ENCODE measurements at places on chromosomes 1 and 21.

GRCh38 chr1:38787041-38787440, 72.5 kb downstream of the RRAGC start:
- no peak overlapping the region for H3K4me3 ChIP-seq
- H3K36me3 ChIP-seq = no peaks in the 10 kb centered on the region
- H3K27me3 ChIP-seq = peaks cover 69% of the 10 kb centered on the region

- H3K27me3 ChIP-seq = no peaks in the 10 kb centered on the region
- no peak overlapping the region for H3K27ac ChIP-seq
- no peaks in the 10 kb centered on the region for H3K4me1 ChIP-seq
- no peak overlapping the region for H3K4me3 ChIP-seq
- no peak for DNase-seq
Measured at GRCh38 chr1:222750651-222751050, 13.6 kb downstream of the FAM177B start.

DNA sequence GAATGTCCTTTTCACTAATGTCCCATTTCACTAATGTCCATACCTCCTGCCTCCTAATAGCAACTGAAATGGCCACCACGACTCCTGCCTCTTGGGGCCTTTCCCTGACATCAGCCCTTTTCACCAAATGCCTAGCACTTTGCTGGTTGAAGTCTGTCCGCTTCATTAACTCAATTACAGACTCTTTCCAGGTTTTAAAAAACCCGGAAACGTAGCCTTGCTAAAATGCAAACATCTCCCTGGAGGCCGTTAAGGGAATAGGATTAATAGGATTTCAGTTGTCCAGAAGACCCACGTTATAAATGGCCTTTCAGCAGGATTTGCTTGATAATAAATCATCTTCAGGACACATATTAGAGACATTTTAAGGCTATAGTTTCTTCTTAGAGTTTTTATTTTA, 25.7 kb upstream of the ERO1B start:
- H3K27me3 ChIP-seq = no peaks in the 10 kb centered on the region
- H3K4me1 ChIP-seq = no peaks in the 10 kb centered on the region
- no peak for DNase-seq
- no peak overlapping the region for H3K27ac ChIP-seq
- H3K36me3 ChIP-seq = no peaks in the 10 kb centered on the region

DNA sequence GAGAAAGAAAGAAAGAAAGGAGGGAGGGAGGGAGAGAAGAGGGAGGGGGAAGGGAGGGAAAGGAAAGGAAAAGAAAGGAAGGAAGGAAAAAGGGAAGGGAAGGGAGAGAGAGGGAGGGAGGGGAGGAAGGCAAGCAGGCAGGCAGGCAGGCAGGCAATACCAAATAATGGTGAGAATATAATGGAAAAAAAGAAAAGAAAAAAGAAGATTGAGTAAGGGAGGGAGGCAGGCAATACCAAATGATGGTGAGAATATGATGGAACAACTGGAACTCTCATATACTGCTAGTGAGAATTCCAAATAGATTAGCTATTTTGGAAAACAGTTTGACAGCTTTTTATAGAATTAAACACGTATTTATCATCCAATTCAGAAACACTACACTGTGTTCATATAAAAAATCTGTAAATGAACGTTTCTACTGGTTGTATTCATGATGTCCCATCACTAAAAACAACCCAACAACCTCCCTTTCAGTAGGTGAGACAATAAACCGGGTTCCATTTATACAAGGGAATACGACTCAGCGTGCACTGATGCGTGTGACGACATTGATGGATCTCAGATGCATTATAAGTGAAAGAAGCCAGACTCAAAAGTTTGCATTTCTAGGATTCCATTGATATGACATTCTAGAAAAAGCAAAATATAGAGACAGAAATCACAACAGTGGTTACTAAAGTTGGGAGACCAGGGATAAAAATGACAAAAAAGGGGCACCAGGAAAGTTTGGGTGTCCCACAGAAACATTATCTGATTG, 226.4 kb downstream of the DSCAM start:
- no peak for DNase-seq
- H3K4me3 ChIP-seq = no peak overlapping the region
- no peaks in the 10 kb centered on the region for H3K36me3 ChIP-seq
- H3K27me3 ChIP-seq = no peaks in the 10 kb centered on the region
- no peaks in the 10 kb centered on the region for H3K4me1 ChIP-seq
- no peak overlapping the region for H3K27ac ChIP-seq
